RPMI8226 (cell line): ENCODE measurements at places on chromosomes 5 and 9.

DNA sequence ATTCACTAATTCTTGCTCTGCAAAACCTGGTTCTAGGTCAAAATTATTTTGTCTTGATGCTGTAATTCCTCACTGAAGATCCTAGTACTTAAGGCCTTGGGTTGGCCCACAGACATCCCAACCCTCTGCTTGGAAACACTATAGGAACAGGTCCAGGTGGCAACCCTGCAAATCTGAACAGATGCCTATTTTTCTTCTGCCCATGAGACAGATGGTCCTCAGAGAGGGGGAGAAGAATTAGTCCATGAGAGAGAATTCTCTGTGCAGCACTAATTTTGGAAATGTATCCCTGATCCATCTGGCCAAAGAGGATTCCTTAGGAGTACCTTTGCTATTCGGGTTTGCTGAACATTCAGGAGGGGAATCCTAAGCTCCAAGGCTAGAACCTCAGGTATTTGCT, 156.3 kb downstream of the ELAVL2 start:
- no peak for DNase-seq

DNA sequence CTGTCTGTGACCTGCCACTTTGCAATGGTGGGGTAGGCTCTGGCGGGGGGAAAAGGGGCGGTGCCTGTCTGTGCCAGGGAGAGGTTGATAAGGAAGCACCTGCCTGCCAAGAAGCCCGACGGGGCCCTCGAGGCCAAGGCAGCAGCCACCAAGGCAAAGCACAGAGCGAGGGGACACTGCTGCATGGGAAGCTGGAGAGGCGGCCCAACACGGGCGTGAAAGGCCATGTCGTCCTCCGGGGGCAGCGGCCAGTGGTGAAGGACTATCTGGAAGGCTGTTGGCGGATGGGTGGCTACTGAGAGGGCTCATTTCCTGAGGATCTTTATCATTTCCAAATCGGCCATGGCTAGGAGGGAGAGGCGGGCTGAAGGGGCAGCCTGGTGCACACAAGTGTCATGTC, 66.4 kb downstream of the OTULIN start:
- no peak for DNase-seq

DNA sequence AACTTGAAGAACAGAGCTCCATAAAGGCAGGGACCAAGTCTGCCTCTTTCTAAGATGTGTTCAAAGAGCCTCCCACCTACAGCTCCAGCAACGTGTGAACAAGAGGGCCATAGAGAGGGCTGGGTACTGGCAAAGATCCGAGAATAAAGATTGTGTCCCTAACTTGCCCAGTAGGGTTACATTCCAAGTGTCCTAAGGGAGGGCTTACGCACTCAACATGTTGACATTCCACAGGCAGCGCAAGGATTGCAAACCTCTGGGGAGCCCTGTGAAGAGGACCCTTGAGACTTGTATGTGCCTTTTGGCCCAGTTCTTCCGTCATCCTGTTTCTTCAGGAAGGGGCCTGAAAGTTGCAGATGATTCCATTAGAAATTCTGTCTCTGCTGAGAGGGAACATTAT, 48.2 kb upstream of the ENTREP1 start:
- no peak for DNase-seq

- DNase-seq: no peak
Measured at GRCh38 chr5:45062044-45062443, 253.3 kb downstream of the MRPS30 start.

GRCh38 chr5:120137582-120137981, 326.5 kb upstream of the PRR16 start:
- DNase-seq: no peak

DNA sequence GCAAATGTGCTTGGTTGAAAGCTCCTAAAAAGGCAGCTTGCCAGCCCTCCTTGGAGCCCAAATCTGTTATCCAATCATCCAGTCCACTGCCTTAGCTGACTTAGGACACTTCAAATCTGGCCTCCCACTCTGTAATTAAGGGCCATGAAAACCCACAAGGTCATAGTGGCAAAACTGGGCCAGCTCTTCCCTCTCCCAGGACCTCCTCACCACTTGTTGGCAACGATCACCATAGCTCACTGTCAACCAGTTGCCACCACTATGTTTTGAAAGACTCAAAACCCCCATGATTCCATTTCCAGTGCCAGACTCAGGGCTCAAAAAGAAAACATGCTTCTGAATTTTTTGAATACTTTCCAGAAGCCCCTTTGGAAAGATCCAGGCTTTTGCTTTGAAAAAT, 107.5 kb downstream of the NREP start:
- no peak for DNase-seq

GRCh38 chr9:134258332-134258731, 67.9 kb upstream of the RXRA start:
- DNase-seq: no peak

DNA sequence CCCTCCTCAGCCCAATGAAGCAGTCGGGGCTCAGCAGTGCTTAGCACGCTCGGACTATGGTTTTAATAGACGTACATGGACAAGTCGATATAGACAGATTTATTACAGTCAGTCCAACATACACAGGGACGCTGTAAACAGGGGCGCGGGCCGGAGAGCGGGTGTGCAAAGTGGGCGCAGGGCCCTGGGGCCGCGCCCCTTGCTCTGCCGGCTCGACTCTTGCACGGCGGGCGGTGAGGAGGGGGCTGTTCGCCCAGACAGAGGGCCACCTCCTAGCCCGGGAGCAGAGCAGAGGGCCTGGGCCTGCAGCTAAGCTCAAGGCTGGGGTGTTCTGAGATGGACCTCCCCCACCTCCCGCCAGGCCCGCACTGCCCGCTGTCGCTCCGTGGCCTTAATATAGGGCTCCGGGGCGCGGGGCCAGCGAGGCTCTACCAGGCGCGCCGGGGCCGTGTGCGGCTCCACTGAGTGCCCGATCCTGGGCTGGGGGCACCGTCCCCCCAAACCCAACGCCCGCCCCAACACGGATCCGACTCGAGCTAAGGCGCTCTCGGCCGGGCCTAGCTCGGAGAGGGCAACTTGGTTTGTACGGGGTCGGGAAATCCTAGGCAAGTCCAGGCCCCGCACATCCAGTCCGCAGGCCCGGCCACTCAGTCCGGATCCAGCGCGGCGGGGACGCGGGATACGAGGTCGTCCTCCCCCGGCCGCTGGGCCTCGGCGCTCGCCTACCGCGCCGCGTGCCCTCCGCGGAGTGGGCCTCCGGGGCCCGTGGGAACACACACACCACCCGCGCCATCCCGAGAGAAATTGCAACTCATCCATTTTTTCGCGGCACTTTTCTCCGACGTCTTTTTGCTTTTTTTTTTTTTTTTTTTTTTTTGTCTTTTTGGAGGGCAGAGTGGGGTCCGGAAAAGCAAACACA, 6.1 kb downstream of the PITX1 start:
- DNase-seq: no peak

DNA sequence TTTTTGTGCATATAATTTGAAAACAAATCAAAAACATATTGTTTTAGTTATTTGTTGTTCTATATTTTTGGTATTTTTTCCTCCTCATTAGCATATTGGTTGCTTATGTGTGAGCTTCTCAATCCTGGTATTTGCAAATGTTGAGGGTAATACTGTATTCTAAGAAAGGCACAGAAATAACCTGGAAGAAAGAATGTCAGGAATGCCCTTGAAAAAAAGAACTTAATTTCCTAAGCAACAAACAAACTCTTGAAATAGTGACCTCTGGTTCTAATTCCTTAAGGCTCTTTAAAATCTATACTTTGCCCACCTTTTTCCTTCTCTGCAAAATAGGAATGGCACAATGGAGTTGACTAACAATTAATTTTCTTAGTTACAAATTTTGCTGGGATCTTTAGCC, 117.5 kb downstream of the HMHB1 start:
- no peak for DNase-seq

GRCh38 chr5:74122979-74123590, 497.1 kb downstream of the ARHGEF28 start:
- DNase-seq: no peak

- no peak for DNase-seq
Measured at GRCh38 chr5:58002323-58002722, 457.6 kb downstream of the PLK2 start.

DNA sequence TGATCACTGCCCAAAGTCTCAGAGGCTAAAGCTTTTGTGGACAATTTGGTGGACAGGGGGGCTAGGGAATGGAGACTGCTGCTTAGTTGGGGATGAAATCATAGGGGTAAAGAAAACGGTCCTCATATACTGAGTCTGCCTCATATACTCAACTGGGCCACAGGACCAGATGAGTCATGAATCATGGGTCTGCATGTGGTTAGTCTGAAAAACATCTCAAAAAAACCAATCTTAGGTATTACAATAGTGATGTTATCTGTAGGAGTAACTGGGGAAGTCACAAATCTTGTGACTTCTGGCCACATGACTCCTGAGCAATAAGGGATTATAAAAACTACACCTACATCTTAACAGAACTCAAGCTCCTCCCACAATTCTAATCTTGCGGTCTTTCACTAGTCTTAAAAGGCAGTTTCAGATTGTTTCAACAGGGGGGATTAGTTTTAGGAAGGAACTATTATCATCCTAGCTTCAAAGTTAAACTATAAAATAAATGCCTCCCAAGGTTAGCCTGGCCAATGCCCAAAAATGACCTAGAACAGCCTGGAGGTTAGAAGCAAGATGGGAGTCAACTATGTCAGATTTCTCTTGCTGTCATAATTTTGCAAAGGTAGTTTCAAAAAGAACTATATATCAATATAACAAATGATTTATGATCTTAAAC, 17.5 kb downstream of the TMEM161B start:
- no peak for DNase-seq

DNA sequence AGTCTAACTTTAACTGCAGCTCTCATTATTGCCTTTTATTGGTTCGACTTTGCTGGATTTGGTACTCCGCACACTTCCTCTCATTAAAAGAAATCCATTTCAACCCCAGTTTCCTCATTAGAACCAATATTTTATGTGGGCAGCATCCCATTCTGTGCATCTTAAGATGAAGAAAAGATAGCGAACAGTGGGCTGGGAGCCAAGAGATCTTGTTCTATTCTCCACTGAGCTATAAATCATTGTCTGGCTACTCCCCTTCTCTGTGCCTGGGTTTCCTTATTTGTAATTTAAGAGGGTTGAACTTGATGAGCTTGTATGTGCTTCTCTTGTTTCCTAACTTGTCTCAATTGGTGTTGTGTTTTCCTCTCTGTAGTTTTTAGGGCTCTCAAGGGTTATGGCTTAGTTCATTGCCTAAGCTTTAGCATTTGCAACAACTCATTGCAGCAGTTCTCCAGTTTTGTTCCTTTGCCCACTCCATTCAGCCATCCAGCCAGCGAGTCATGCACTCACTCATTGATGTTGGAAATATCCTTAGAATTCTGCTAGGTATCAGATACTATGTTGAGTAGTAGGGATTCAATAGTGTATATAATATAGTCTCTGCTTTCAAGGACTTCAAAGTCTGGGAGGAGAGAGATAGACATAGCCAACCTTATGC, 273.3 kb upstream of the TNC start:
- DNase-seq: no peak

DNA sequence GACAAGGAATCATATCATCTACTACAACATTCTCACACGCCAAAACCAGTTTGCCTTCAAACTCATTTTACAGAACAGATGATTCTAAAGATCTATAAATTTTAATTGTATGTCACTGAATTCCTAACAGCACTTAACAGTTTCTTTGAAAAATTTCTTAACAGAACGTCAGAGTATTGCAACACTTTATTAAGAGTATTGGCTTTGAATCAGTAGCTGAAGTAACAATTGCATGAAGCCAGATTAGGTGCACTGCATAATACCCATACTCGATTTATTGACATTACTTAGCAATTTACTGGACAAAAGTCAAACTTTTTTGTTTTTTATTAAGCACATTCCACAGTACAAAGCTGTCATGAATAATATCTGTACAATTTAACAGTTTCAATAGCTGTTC, 75.8 kb downstream of the SMIM23 start:
- DNase-seq: no peak

DNA sequence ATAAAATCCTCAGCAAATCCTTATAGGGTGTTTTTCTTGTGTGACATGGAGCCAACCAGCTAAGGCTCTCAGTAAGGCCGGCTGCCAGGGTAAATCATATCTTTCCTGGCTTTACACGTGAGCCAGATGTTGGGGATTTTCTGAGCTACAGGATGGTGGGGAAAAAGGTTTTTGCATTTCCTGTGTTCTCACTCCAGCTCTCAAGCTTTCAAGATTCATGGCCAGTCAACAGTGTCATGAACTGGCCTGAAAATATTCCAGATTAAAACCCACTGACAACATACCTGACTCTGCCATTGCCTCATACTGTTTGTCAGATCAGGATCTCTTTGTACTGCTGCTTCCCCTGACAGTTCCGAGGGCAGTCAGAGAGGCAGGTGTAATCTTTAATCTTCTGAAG, 306.9 kb downstream of the GLIS3 start:
- DNase-seq: no peak

DNA sequence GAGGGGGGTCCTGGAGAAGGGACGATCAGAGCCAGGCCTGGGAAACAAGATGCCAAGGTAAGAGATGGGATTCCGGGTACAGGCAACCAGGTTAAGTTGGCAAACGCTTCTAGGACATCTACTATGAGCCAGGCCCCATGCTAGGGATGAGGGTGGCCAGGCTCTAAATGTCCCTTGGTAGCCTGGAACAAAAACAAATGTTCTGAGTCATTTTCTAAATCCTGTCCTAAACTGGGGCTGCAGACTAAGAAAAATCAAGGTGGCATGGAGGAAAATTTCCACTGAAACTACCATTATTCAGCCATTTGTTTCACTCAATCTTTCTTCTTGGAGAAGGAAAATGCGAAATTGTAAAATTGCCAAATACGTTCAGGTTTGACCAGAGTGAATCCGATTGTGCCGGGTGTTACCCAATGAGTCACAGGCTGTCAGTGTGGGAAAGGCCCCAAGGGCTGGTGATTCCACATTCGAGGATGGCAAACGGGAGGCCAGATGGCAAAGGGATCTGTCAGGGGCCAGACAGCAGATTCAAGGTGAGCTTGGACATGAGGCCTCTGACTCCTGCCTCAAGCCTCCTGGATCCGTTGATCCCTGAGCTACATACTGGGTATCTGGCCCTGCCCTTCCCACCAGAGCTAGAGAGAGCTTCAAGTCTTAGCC, 57.6 kb downstream of the PAX5 start:
- DNase-seq: no peak

DNA sequence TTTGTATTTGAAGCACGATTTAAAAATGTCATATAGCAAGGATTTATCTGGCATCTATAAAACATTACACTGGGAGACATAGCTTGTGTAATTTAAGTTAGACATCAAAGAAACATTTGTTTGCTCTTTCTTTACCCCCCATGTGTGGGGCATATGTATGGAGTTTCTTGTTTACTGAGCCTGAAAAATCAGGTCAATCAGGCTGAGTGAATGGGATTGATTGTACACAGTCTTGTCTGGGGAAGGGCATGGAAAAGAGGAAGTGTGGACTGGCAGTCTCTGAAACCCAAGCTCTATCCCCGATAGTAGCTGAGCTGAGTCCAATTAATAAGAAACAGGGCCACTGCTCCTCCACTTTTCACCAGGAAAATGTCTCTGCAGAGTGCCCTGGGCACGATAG, 49.4 kb downstream of the SLC46A2 start:
- DNase-seq: no peak
